Sciatic nerve (tissue), 2 donors: ENCODE measurements at places on chromosomes 2 and 18.

GRCh38 chr2:198973181-198973580 is 484.6 kb downstream of the SATB2 start:
- DNase-seq = no peak

- DNase-seq = no peak
Measured at GRCh38 chr2:44578471-44579093, 216.8 kb downstream of the CAMKMT start.

GRCh38 chr2:63096491-63096890 is 45.9 kb downstream of the OTX1 start:
- DNase-seq = no peak

- no peak for DNase-seq
Measured at GRCh38 chr2:134440336-134440909, 186.6 kb downstream of the MGAT5 start.

- DNase-seq = no peak
Measured at GRCh38 chr2:239098288-239098970, 250.5 kb downstream of the TWIST2 start.

GRCh38 chr18:63207143-63207790 is 112.3 kb downstream of the BCL2 start:
- no peak for DNase-seq

GRCh38 chr2:238428866-238429265 is 2.1 kb downstream of the ASB1 start:
- DNase-seq = no peak

- no peak for DNase-seq
Measured at GRCh38 chr18:26309281-26309680, 83.0 kb downstream of the TAF4B start.

DNA sequence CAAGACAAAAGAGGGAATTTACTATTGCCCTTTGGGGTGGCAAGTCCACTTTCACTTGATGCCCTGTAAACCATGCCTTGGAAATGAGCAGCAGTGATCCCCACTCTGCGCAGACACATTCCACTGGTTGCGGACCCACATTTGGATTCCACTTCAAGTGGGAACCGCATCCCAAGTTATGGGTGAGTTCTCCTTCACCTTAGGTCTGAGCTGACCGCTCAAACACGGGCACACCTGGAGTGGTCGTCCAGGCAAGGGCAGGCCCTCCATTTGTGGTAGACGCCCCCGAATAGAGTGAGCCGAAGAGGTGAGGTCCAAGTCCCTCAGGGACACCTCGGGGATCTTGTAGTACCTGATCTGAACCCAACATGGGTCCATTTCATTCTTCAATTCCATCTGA is 9.8 kb upstream of the AGXT start:
- no peak for DNase-seq

DNA sequence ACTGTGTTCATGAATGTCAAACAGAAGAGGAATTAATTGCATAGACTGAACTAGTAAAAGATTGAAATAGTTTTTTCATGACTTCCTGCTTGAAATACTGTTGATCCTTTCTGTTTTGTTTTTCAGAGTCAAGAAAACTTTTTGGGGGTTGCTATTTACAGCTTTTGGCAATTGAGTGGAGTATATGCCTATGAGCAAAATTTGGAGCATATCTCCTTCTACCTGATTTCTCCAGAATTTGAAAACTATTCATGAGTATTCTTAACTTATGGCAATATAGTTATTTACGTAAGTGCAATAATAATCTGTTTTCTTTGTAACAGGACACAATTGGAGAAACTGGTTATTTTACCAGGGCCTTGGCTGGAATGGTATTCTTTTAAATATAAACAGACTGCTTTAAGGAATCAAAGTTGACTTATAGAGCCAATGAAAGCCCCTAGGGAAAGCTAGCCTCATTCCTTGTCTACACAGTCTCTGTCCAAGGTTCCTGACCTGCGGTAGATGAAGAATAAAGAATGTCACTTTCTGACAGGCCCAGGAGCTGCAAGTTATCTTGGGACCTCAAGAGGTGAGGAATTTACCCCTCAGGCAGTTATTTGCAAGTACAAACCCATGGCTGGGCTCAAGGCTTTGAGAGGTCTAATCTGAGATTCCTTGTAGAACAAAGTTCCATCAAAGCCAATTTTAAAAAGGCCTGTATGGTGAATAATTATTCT is 193.5 kb upstream of the NDUFV2 start:
- DNase-seq = no peak

DNA sequence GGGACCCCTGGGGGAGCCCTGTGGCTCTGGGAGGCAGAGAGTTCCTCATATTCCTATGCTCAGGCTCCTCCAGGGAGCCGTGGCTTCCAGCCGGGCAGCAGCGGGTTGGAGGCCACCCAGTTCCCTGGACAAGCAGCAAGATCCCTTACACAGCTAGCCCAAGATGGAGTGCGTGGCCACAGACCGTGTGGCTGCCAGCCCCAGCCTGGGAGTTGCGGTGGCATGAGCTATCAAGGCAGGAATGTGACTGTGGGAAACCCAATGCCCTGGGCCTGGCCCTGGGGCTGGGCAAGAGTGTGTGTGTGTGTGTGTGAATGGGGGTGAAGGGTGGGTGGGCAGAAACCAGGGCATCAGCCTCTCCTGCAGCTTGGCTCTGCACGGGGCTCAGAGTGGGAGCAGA is 130.5 kb downstream of the DYSF start:
- DNase-seq = no peak

DNA sequence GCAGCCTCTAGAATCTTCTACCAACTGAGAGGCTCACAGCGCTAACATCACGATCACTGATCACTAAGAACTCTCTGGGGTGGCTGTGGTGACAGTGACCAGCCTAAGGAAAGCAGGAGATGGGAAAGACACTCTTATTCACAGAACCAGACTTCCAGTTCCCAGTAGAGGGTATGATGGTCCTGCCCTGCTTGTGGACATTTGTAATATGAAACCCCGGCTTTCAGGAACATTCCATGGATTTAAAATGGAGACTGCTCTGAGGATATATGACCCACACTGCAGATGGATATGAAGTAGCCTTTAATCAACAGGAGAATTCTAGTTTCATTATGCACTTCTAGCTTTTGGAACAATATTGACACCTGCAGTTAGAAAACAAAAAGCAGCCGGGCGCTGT is 131.8 kb downstream of the AFF3 start:
- DNase-seq = no peak

GRCh38 chr2:20419752-20420151 is 27.1 kb upstream of the RHOB start:
- peak; percentile 18 for DNase-seq
